ENCODE measurements at places on chromosomes 1 and 21. TPM values are rescaled to one million over a fixed set of nuclear protein-coding genes. Genes with fewer than 3 reads are reported as not detected.

- peak; percentile 40 for DNase-seq
These were observed 23.1 kb upstream of the ERI3 start for GRCh38 chr1:44377925-44378784.

- DNase-seq = no peak
These were observed 221.9 kb downstream of the PBX1 start for GRCh38 chr1:164780863-164781262.

GRCh38 chr1:246176126-246177024, 330.7 kb downstream of the SMYD3 start:
- no peak for DNase-seq

DNA sequence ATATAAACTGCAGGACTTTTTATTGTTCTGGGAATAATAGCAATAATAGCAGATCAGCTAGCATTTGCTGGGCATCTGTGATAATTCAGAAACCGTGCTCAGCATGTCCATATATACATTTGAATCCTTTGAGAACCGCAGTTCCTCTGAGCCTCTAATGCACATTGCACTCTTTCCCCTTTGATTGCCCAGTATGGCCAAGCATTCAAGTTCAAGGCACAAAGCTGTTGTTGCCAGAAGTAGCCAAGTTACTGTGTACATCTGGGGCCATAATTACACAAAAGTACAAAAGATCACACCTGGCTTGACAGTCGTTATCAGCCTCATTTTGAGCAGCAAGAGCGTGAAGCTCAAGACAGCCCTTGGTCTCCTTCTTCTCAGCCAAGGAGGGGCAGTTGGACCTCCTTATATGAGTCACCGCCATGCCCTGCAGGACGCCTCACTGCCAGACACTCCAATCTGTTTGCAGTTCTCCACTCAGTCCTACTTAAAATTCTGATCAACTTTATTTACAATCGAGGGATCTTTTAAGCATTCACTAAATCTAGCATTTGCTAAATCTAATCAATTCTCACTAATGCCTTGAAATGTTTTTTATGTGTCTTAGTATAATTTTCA, 216.0 kb downstream of the SLC35F3 start:
- no peak for DNase-seq

- DNase-seq = no peak
These were observed 280.5 kb upstream of the CAMK1G start for GRCh38 chr1:209302779-209303568.

GRCh38 chr1:15246960-15247614, at the start of gene FHAD1:
FHAD1 (plus strand) TSS chr1:15247223; CDS start chr1:15251785, 4,562 bp downstream.
- peak; percentile 40 for DNase-seq

DNA sequence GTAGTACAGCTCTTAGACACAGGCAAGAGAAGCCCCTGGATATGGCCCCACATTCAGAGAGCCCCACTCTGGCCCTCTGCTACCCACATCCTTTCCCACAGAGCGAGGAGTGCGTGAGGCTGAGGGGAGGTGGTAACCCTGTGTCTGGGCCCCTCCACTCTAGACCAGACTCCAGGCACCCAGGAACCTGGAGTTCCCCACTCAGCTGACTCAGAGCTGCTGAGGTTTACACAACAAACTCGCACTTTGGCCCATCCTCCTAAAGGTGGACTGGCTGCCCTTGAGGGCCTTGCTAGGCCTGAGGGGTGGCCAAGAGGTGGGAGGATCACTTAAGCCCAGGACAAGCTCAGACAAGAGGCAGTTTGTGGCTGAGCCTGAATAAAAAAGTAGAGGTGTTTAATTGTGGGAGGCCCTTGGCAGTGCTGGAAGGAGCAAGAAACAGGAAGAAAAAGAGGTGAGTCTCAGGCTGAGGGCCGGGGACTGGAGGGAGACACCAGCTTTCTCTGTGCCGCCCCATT, 10.7 kb downstream of the MR1 start:
- peak; percentile 16 for DNase-seq

DNA sequence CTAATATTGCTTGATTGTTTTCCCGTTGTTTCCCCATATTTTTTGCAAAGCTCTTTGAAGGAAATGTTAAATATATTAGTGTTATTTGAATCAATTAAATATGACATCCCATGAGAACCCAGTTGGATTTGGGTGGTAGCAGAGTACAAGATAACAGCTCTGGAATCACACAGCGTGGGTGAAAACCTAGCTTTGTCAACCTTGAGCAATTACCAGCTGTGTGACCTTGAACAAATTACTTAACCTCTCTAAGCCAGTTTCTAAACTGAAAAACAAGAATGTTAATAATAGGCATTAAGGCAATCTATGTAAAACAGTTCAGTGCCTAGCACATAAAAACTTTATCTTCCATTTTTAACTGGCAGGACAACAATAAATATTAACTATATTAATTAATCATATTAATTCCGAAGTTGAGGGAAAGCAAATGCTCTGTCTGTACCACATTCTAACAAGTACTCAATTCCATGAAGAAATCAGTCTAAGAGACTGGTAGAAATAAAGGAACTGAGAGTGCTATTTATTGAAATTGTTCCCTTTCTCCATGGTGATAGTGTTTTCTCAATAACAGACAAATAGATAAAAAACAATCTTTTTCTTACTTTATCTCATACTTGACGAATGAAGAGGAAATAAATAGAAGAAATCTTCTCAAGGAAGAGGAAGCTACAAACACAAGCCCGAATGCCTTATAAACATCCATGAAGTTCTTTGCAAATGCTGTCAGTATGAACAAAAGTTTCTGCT, 27.0 kb downstream of the DNASE2B start:
- DNase-seq = no peak

DNA sequence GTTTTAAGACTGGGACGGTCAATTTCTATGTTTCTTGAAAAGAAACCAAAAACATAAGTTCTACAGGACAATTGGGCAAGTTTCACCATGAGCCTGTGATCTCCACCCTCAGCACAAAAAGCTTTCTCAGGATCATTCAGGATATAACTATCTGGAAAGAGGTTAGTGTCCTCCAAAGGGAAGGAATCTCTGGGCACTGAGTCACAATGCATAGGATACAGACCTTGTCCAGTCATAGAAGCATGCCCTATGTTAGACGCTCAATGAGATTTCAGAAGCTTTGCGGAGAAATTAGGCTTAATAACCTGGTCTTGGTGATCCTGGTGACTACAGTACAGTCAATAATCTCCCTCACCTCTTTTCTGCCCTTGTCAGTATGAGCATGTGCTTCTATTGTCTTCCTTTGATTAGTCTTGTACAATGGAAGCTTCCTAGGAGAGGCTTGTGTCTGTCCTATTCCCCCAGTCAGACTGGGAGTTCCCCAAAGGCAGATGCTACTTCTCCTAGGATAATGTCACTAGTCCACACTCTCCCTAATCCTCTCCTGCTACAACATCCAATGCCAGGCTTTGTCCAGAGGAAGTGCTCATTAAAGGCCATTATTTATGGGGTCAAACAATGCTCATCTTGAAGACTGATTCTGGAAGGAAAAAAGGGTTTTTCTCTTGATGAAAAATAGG, 97.4 kb downstream of the KCNH1 start:
- no peak for DNase-seq

The GNL2 gene
- 137 TPM for total RNA-seq

DNA sequence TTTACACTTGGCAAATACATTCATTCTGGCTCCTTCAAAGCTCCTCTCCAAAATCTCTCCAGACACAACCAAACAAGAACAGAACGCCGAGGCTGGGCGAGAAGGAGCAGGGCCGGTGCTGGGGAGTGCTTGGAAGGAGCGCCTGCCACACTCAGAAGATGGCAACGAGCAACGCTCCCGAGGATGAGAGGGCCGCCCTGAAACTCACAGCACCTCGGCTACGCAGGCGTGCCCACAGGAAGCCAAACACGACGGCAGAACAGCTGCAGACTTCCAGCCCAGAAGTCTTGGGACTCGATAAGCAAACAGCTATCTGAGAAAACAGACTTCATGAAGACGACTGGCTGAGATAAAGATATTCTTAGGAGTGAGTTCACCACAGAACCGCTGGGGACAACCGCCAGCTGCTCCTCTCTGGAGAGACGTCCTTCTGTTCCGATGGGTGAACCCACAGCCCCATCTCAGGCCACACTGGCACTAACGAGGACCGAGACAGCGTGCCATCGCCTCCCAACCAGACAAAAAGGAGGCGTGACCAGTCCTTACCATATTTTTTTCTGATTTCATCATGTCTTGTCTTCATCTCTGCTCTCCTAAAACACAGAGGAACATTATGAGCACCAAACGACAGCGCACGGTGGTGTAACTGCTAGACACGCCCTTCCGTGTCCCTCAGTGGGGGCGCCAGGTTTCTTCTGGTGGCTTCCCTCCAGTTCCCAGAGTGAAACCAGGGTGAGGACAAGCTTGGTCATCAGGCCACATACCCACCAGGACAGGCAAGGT, 18.6 kb downstream of the PTTG1IP start:
- DNase-seq = no peak

DNA sequence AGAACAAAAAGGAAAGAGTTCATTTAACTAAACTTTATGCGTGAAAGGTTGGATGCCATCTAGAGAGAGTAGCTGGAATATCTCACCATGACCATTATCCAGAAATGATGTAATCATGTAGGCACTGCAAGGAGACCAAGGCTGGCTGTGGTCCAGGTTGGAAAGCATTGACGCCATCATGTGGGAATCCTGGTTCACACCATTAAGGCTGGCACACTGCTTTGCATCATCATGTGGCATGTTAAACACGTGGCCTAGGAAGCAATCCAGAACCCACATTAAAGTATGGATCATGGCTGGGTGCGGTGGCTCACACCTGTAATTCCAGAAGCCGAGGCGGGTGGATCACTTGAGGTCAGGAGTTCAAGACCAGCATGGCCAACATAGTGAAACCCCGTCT, 4.3 kb downstream of the ADAMTS1 start:
- DNase-seq = no peak

The MAP1LC3C gene
- not detected for total RNA-seq

The CFAP74 gene
- total RNA-seq = not detected

The USP25 gene
- total RNA-seq = 28.4 TPM

DNA sequence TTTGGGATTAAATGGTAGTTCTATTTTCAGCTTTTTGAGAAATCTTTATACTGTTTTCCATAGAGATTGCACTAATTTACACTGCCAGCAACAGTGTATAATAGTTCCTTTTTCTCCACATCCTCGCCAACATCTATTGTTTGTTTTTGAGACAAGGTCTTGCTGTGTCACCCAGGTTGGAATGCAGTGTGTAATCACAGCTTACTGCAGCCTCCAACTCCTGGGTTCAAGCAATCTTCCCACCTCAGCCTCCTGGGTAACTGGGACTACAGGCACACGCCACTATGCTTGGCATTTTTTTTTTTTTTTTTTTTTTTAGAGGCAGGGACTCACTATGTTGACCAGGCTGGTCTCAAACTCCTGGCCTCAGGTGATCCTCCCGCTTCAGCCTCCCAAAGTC, 164.5 kb upstream of the CXADR start:
- no peak for DNase-seq

DNA sequence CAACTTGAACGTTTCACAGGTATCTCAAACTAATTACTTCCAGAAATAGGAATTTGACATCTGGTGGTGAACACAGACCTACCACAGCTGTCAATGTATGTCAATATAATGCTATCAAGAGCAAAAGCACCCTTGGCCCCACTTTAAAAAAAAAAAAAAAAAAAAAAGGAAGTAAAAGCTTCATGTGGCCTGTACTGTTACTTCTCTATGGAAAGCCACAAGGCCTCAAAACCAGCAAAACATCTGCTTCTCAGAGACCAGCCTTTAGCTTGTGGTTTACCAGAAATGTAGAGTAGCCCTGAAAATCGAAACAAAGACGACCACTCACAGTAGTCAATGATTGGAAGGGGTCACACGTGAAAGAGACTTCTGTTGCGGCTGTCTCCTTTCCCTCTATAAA, 109.6 kb downstream of the SLC45A1 start:
- no peak for DNase-seq

DNA sequence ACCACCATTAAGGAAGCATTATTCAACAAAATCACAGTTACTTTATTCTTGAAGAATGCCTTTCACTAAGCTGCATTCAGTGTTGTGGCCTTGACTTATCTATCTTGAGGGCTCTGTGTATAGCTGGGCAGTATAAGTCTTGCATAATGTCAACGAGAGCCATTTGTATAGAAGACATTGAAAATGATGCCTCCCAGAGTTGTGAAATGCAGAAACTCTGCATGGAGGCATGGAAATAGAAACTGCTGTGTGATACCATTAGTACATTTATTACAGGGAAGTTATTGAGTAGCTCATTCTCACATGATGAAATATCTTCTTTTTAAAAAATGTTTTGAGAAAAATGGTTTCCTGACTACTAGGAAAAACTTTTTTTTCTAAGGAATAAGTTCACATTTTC, 111.4 kb upstream of the SNX7 start:
- DNase-seq = no peak

The TRIM33 gene
- 33.0 TPM for total RNA-seq

The AJAP1 gene
- total RNA-seq = 0.03 TPM

DNA sequence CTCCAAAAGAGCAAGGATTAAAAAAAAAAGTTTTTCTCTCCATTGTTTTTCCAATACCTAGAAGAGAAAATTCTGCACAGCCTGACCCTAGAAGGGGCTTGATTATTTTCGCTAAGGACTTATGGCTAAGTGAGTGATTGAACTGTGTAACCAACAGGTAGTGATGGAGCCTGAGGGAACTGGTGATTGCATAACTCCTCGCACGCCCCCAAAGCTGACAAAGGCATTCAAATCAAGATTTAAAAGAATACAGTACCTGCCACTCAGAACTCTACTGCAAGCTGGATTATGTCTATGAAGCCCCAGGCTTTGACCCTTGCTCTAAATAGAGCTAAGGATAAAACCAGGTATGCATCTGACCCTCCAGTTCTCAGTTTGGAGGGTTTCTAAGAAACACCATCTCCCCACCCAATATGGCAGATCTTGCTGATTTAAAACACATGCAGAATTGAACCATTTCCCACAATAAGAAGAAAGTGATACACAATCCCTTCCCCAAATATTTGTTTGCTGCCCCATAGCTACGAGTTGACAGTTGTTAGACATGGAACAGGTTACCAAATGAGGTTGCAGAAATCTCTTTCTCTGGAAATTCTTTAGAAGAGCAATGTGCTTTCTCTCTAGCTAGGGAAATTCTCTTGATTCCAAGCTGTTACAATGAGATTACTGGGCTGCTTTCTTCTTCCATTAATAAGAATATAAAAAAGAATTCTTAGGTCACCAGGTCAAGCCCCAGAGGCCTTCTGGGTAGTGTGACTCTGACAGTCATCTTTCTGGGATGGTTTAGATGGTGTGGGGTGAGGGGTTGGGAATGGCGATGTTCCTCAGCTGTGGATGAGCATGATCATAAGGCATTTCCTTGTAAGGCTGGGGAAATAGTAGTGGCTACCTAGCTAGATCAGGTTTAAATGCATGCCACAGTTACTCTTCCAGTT, 35.1 kb downstream of the FGGY start:
- DNase-seq = no peak

DNA sequence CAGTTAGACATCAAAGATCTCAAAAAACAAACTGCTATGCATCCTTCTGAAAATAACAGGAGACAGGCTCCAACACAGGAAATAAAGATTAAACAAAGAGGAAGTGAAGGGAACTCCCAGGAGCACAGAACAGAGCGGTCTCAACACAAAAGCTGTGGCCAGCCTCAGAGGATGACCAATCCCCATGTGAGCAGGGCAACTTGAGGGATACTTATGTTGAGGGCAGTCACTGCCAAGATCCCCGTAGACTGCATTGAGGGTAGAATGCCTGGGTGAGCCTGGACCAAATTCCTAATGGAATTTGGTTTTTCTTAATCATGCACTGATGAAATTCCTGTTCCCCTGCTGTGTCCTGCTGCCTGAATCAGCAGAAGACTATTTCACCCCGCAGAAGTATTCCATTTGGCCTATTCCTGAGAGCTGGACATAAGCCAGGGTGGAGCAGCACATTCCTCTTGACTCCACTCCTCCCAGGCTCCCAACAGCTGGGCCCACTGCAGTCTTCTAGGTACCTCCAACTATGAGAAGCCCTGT, 49.0 kb downstream of the JAK1 start:
- DNase-seq = no peak

Data from activated T-cell treated with anti-CD3 and anti-CD28 coated beads, Interleukin-2, amount 50 U/mL, for 4 hours (primary cell).